ENCODE measurements at places on chromosomes 5 and 9. TPM values are rescaled to one million over a fixed set of nuclear protein-coding genes. Genes with fewer than 3 reads are reported as not detected.

The MEIKIN gene
- total RNA-seq = not detected

The ABCA1 gene
- 0.89 TPM for total RNA-seq

The NR5A1 gene
- 0.64 TPM for total RNA-seq

The AGTPBP1 gene
- total RNA-seq = 17.4 TPM

The FGD3 gene
- total RNA-seq = 3.3 TPM

The MTREX gene
- total RNA-seq = 101 TPM

The MATR3 gene
- 123 TPM for total RNA-seq

The MED22 gene
- 18.6 TPM for total RNA-seq

The SMARCA2 gene
- 14.7 TPM for total RNA-seq

The CDC20B gene
- total RNA-seq = not detected

The BASP1 gene
- total RNA-seq = 0.34 TPM

The CDX1 gene
- not detected for total RNA-seq

The LRRTM2 gene
- total RNA-seq = not detected

The MCTP1 gene
- total RNA-seq = 0.44 TPM

The LHX3 gene
- total RNA-seq = not detected

The SLC45A2 gene
- not detected for total RNA-seq

The CD72 gene
- 1.6 TPM for total RNA-seq

The LEAP2 gene
- 1.2 TPM for total RNA-seq

The GABRP gene
- total RNA-seq = not detected

The LCN1 gene
- total RNA-seq = not detected

The IGFBPL1 gene
- not detected for total RNA-seq

The ORM2 gene
- total RNA-seq = 0.59 TPM

The PCDHB13 gene
- 0.22 TPM for total RNA-seq

The SH3RF2 gene
- 14.3 TPM for total RNA-seq

The PCDHB14 gene
- 0.27 TPM for total RNA-seq
